ENCODE measurements at places on chromosomes 1 and 21.

DNA sequence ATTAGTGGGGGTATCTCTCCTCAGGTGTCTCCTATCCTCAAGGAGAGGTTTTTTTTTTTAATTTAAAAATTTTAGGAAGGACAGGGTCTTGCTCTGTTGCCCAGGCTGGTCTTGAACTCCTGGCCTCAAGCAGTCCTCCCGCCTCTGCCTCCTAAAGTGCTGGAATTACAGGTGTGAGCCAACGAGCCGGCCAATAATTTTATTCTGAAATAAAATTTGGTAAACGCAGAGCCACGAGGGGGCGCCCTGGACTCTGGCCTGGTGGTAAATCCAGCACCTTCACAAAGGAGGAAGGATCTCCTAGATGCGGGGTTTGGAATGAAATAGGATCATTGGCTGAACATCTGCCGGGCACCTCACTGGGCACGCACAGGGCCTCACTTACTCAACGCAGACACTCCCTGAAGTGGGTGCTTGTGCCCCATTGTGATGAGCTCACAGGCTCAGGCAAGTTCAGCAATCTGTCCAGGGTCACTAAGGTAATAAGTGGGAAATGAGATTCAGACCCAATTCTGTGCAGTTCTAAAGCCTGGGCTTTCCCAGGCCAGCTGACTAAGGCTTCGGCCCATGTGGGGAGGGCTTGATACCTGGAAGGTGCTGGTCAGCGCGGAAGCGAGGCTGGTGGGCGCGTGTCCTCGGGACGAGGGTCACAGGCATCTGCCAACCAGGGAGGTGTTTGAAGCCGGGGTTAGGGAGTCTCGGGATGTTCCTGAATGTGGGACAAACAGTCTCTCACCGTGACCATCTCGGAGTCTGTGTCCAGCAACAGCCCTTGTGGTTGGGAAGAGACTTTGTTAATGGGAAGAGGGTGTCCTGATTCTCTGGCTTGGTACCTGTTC lies 32.7 kb upstream of the ETV3 start:
- DNase-seq: no peak

DNA sequence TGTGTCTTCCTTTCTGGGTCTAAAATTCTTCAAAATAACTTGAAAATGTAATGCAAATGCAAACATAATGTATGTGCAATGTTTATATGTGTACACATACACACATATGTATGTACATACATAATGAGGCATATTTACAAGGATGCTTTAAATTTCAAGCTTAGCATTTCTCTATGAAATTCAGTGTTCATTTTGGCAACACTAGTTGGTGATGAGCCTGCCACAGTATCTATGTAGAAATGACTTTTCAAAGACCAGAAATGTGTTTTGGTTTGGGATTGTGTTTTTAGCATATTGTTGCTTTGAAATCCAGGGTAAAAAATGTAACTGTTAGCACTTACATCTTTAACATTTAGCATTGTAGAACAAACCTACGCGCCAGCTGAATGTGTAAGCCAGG lies 10.1 kb downstream of the GABPA start:
- DNase-seq: no peak

GRCh38 chr21:28439251-28439650 lies 553.4 kb downstream of the LTN1 start:
- DNase-seq: no peak

DNA sequence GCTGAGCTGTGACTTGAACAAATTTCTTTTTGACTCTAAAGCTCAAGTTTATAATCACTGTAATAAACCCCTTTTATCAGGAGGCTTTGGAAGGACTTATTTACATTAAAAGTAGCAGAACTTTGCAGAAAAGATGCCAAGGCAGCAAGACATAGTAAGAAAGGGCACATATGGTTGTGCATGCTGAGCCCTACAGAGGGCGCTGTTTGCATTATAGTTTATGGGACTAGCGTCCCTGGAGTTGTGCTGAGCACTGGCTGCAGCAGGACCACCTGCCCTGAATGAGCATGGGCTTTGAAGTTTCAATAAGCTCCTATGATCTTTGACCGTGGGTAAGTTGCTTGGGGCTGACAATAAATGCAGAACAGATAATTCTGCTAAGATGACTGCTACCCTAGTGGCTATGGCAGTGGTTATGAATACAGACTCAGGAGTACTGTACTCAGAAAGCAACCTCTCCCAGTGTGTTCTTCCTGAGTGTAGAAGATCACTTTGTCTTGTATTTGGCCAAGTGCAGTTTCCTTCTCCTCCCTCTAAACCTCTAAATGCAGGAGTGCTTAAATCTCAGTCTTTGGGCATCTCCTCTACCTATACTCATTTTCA lies 45.4 kb upstream of the USP1 start:
- DNase-seq: no peak

GRCh38 chr1:206998816-206999215 lies 28.6 kb upstream of the FCAMR start:
- DNase-seq: no peak

DNA sequence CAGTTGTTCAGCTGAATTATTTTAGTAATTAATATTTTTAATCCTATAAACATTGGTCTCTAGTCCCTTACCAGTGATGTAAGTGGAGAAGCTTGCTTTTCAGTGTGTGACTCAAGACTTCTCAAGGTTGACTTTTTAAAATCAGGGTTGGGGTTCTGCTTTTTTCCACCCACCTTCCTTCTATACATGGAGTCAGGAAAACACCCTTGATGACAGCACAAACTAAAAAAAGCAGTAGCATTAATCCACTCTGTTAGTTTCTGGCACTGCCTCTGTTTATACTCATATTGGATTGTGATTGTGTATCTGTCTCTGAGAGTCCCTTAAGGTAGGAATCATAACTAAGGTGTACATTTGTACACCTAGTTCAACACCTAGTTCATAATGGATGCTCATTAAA lies 8.3 kb upstream of the PLEKHO1 start:
- DNase-seq: no peak

GRCh38 chr21:42107881-42108553 lies 36.9 kb downstream of the UMODL1 start:
- peak; percentile 45 for DNase-seq

GRCh38 chr1:215421744-215422143 lies 145.4 kb upstream of the KCTD3 start:
- DNase-seq: no peak

DNA sequence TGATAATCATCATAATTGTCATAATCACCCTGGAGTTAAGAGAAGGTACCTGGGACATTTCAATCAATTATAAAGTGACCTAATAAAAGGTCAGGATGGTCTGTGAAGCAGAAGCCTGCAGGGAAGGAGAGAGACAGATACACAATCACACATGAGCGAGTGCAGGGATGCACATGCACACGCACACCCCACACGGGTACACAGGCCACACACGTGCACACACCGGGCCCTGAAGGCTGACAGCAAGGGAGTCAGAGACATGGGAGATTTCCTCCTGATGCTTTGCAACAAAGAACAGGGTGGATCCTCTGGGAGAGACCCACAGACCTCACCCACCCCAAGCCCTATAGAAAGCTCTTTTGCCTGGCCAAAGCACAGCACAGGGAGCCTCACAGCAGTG lies 82.3 kb upstream of the ZC3H12A start:
- DNase-seq: no peak

- no peak for DNase-seq
Measured at GRCh38 chr1:75174031-75174760, 40.0 kb downstream of the LHX8 start.

GRCh38 chr1:248848602-248849001 lies 10.3 kb downstream of the ZNF692 start:
- no peak for DNase-seq

- no peak for DNase-seq
Measured at GRCh38 chr1:193763266-193763665, 576.9 kb upstream of the B3GALT2 start.

- no peak for DNase-seq
Measured at GRCh38 chr1:94276988-94277434, 39.6 kb upstream of the ARHGAP29 start.

- no peak for DNase-seq
Measured at GRCh38 chr1:76125473-76126219, 51.1 kb downstream of the ST6GALNAC3 start.

- no peak for DNase-seq
Measured at GRCh38 chr21:45020629-45021427, 53.6 kb upstream of the ADARB1 start.

- no peak for DNase-seq
Measured at GRCh38 chr1:51131185-51131584, 29.2 kb downstream of the C1orf185 start.

DNA sequence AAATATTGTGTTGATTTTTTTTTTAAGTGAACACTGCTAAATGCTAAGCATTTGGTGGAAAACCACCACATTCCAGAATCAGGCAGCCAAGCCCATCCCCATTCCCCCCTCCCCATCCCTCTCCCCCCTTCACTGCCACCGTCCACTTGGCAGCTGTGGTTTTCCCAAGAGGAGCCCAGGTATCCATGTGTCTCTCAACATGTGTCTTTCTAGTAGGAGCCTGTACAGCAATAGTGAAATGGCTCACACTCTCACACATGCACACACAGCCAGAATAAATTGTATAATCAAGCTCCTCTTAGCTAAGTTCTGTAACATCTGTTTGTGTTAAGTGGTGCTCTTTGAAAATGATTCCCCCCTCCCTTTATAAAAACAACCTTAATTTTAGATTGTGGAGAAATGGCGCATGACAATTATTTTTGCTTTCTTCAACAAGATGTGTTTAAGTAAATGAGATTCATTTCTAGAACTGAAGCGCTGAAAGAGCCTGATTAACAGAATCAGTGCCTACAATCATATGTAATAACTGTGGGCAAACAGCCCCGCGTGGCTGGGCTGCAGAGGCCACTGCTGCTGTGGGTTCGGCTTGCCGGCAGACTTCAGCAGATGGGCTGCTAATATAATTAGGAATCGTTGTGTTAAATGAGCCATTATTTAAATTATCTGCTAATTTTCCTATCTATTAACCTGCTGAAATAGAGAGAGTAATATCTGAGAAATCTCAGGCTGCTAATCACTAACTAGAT lies 43.3 kb downstream of the BACE2 start:
- no peak for DNase-seq

GRCh38 chr1:22383526-22384294 lies 67.9 kb upstream of the ZBTB40 start:
- DNase-seq: no peak

DNA sequence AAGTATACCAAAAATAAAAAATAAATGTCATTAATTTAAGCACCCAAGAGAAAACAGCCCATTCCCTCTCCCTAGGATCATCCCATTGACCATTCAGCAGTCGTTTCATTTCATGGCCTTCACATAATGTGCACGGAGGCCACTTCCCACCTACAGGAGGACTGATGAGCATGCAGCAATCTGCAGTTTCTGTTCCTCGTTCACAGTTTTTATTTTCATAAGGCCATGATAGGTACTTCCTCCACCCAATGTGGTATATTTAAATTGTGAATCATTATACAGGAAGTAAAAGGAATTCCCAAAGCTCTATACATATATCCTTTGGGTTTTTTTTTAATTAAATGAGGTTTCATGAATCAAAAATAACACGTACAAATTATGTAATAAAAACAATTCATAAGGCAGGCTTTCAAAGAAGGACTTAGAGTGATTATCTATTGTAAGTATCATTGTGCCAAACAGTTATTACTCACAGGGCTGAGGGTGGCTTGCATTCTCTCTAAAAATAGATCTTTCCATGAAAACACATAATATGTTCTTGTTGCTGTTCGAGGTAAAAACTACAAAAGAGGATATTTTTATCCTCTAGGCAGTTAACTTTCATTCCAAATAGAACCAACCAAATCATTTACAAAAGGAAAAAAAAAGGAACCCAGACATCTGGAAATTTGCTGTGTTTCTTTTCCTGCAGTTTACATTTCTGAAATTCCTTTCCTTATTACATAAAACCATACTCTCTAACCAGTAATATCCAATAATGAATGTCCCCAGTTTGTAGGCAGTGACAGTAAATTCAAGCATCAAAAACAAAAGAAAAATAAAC lies 27.5 kb upstream of the SLC44A3 start:
- DNase-seq: no peak

DNA sequence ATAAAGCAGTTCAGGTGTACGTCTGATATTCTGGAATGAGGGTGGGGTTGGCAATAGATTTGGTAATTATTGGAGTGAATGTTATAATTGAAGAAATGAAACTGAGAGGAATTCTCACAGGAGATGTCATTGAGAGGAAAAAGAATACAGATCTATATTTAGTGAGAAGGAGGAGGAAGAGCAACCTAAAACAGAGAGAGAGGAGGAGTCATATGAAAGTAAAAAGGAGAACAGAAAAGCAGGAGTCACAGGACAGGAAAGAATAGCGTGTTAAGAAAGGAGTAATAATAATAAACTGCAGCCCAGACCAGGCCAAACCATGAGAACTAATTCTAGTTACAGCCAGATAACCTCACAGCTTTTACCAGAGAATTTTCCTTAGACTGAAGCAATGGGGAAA lies 62.7 kb upstream of the MROH9 start:
- DNase-seq: no peak

DNA sequence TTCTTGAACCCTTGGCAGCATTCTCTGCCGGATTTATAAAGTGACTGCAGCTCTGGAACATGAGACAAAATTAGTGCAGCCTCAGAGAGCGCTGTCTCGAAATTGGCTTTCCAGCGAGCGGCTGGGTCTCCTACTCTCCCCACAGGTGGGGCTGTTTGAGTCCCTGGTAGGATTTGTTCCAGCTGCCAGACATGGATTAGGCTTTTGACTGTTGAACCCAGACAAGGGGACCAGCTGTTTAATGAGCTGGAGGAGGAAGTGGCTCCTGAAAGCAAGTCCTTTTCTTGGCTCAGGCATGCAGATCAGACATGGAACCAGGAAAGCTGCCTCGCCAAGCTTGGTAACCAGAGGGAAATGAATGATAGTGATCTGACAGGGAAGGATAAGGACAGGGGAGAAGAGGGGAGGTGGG lies 69.6 kb downstream of the UBIAD1 start:
- DNase-seq: no peak

- DNase-seq: no peak
Measured at GRCh38 chr1:215475796-215476481, 91.2 kb upstream of the KCTD3 start.

GRCh38 chr1:209095627-209096595 lies 487.6 kb upstream of the CAMK1G start:
- DNase-seq: no peak

GRCh38 chr1:170863621-170864020 lies 71.7 kb upstream of the MROH9 start:
- DNase-seq: no peak

DNA sequence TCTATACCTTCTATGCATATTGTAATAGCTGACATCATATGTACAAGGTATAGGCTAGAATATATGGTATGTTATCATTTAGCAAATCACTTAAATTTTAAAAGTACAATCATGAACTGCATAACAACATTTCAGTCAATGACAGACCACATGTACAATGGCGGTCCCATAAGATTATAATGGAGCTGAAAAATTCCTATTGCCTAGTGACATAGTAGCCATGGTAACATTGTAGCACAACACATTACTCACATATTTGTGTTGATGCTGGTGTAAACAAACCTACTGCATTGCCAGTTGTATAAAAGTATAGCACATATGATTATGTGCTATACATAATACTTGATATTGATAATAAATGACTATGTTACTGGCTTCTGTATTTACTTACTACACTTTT lies 8.9 kb downstream of the RAB3B start:
- no peak for DNase-seq

DNA sequence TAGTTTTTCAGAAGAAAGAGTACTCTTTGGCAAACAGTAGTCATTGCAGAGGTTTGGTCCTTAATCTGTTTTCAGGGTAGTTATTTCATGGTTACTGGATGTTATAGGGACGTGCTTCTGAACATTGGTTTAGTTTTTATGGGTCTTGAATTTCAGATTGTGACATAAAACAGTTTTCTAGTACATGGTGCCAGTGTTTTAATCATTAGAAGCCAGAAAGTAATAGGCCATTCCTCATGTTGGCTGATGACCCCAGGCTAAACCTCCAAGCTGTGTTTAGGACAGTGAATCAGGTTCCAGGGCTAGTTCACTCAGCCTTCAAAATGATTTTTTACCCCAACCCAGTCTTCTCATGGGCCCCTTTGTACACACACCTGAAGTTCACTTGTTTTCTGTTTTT lies 73.3 kb downstream of the OLFML2B start:
- DNase-seq: no peak
